CD4-positive, alpha-beta T cell treated with Interleukin-12 subunit alpha and Interleukin-12 subunit beta, for 1 hour (primary cell): ENCODE measurements at places on chromosomes 7 and 10.

DNA sequence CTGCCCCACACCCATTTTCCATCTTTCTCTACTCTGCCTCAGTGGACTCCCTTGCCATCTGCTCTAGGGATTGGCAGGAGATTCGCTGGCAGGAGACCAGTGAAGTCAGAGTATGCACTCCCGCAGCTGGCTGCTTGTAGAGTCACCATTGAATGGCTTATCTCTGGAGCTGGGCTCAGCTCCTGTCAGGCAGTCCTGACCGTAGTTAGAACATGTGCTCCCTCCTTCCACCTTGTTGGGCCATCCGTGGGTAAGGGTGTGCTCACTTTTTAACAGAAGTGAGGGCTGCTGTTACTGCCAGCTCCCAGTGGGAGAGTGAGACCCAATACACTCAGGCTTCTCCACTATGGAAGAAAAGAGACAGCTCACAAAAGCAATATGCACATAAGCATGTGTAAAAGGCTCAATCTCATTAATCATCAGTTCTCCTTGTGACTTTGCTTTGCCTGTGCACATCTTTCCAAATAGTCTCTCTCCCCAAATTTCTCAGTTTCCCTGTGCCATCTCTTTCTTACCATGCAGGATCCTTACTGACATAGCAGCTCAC lies 773.3 kb downstream of the GRID1 start:
- no peak for DNase-seq

- DNase-seq = no peak
These were observed 61.7 kb upstream of the TARP start for GRCh38 chr7:38335128-38335491.

DNA sequence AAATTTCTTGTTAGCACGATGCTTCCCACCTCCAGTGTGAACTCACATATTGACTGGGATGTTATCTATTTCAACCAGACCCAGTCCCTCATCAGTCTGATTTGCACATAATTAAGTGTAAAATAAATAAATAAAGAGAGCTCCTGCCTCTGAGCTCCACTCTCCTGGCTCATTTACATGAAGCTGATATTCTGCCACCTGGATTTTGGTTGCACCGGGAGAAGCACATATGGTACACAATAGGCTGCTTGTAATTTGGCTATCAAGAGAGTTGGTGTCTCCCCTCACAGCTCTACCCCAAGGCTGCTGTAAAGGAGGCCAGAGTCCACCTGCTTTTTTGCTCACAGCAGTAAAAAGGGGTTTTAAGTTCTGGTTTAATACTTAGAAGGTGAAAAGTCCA lies 610.5 kb downstream of the KCNMA1 start:
- no peak for DNase-seq

DNA sequence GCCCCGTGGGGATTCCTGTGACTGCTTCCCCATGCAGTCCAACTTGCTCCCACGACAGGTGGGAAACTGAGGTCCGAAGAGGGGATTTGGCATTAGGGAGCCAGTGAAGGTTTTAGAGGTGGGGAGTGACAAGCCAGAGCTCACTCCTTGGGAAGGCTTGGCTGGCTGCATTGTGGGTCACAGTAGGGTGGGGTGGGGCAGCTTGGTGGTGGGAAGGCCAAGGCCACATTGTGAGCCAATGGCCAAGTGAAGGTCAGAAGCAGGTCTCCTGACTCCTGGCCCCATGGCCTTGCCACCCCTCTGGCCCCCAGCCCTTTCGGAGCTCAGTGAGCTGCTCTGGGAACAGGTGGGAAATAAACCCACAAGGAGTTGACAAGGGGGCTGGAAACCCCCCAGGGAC lies 2.5 kb downstream of the C10orf105 start:
- DNase-seq = no peak

- DNase-seq = no peak
These were observed 28.4 kb upstream of the PRKAG2 start for GRCh38 chr7:151905353-151905752.

GRCh38 chr10:101939008-101939648 lies 95.5 kb upstream of the KCNIP2 start:
- no peak for DNase-seq

DNA sequence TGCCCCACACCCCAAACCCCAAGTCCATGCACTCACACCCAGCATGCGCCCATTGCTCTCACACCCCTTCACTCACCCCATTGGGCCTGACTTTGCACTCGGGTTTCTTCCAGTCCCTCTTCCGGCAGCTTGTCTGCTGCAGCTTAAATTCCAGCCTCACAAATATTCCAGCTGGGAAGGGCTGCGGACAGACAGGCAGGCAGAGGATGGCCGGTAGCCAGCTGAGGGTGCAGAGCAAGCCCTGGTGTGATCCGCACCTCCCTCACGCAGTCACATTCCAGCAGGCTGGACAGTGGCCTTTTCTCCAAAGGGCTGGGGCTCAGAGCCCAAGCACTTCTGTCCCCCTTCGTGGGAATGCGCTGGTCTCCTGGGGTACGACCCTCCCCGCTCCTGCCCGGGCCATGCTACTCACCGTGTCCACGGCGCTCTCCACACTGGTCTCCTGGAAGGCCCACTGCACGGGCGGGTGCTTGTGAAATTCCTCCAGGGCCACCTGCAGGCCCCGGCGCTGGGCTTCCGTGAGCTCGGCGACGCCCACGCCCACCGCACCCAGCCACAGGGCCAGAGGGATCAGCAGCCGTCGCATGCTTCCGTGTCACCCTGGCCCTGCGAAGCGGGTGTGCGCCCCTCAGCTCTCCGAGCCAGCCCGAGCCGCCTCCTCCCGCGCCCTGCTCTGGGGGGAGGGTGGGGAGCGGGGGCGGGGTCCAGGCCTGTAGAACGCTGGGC lies 1.2 kb downstream of the RARRES2 start:
- DNase-seq = no peak

GRCh38 chr7:29285444-29285793 lies 90.8 kb downstream of the CHN2 start:
- peak; percentile 43 for DNase-seq

DNA sequence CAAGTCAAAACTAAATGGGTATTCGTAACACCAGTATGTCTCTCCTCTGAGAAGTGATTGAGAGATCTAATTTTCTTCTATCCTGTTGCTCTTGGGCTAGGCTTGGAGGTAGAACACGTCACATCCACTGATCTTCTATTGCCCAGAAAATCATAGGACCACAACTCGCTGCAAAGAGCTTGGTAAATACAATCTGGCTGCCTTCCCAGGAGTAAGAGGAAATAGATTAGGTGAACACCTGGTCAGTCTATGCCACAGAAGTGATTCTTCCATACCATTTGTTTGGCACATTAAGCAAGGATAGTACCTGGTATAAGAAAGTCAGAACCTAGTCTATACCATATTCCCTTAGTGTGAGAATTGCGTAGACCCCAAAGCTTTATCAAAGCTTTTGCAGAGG lies 129.3 kb upstream of the PHYHIPL start:
- no peak for DNase-seq

DNA sequence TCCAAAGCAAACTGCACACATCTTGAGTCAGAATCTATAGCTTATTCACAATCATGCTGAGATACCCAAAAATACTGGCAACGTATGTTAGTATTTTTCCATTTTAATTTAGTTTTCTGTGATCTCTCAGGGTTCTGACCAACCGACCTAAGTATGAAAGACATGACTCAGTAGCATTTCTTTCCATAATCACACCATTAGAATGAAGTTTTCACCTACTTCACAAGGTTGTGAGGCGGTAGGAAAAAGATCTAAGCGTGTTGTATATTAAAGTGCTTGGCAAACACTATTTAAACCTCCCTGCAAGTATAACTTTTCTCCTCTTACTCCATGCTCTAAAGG lies 49.1 kb downstream of the PLCE1 start:
- no peak for DNase-seq

DNA sequence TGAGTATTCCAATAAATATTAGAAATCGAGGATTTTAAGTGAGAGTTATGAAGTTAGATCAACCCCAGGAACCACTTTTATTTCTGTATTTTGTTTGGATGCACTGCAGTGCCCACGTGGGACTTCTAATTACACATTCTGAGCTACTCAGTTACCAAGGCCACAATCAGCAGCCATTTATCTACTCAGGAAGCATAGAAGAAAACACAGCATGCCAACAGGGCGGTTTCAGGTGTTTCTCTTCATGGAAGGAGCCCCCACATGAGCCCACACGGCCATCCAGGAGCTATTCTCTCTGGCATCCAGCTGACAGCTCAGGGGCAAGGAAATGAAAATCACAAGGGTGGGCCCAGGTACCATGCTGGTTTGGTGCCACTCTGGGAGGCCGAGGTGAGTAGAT lies 266.5 kb upstream of the MKLN1 start:
- peak; percentile 55 for DNase-seq

GRCh38 chr10:121288864-121289661 lies 309.2 kb downstream of the FGFR2 start:
- no peak for DNase-seq

GRCh38 chr10:102157224-102157623 lies 5.0 kb downstream of the NOLC1 start:
- no peak for DNase-seq

DNA sequence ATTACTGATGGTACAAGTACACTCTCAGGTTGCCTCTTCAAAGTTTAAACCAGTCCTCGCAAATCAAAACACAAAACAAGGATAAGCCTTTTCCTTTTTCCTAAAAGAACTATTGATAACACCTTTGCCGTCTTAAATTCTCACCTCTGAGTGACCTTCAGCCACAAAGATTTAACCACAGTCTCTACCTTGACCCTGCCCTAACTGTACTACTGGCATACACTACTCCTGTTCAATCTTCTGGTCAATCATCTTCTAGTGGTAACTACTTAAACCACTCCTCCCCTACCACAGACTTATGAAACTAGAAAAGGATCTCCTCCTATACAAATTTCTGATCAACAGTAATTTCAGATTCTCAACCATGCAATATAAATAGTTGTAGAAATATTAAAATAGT lies 15.1 kb downstream of the UPF2 start:
- no peak for DNase-seq

GRCh38 chr10:70681731-70682005 lies 9.4 kb downstream of the ADAMTS14 start:
- DNase-seq = no peak

GRCh38 chr10:73083221-73083620 lies 13.4 kb downstream of the P4HA1 start:
- no peak for DNase-seq
